ENCODE measurements at places on chromosomes 1 and 21.

DNA sequence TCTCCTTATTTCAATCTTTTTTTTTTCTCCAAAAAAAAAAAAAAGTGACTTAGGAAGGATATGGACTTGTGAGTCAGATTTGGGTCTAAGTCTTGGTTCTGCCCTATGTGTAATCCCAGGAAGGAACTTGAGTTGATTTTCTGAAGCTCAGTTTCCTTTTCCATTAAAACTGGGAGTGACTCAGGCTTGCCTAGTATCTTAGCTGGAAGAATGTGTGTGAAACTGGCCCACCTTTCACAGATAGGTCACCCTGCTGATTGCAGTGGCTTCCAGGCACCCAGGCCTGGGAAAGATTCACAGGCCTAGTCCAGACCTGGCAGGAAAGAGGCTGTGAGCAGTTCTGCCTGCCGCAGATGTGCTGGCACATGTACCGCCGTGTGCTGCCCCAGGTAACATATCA, 218.3 kb upstream of the HOOK1 start:
- no peak for DNase-seq
- H3K36me3 ChIP-seq: no peaks in the 10 kb centered on the region
- H3K4me1 ChIP-seq: peaks cover 26% of the 10 kb centered on the region
- peaks cover 5% of the 10 kb centered on the region for H3K27me3 ChIP-seq
- H3K4me3 ChIP-seq: no peak overlapping the region

DNA sequence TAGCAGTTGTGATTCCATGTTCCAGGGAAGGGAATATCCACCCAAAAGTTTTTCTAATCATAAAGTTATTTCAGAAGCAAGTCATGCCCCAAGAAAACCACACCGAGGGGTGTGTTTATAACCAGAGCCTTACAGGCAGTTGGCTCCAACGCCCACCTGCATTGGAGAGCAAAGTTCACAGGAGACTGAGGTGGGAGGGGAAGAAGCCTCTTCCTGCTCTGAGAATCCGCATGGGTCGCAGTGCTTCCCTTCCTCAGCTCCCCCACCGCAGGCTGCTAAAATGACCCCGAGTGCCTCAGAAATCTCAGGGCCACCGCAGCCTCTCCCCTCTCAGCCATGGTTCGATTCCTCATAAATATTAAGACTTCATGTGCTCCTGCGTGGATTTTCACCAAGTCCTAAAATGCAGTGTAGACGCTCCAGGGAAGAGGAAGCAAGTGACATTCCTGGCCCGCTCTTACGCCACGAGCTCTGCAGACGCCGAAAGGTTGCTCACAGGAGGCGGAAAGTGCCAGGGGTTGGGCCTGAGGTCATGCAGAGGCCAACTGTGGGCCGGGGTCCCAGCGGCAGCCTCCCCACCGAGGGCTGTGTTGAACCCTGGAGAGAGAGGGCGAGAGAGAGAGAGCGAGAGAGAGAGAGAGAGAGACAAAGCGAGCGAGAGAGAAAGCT, 13.4 kb upstream of the SPSB1 start:
- peak overlapping the region; percentile 76 for H3K4me3 ChIP-seq
- peaks cover 6% of the 10 kb centered on the region for H3K27me3 ChIP-seq
- H3K27ac ChIP-seq: peak overlapping the region; percentile 30

- H3K27me3 ChIP-seq: no peaks in the 10 kb centered on the region
- H3K4me3 ChIP-seq: no peak overlapping the region
- no peaks in the 10 kb centered on the region for H3K4me1 ChIP-seq
- peaks cover 55% of the 10 kb centered on the region for H3K36me3 ChIP-seq
- no peak overlapping the region for H3K27ac ChIP-seq
These were observed 39.5 kb upstream of the RCC1 start for GRCh38 chr1:28466226-28466778.

DNA sequence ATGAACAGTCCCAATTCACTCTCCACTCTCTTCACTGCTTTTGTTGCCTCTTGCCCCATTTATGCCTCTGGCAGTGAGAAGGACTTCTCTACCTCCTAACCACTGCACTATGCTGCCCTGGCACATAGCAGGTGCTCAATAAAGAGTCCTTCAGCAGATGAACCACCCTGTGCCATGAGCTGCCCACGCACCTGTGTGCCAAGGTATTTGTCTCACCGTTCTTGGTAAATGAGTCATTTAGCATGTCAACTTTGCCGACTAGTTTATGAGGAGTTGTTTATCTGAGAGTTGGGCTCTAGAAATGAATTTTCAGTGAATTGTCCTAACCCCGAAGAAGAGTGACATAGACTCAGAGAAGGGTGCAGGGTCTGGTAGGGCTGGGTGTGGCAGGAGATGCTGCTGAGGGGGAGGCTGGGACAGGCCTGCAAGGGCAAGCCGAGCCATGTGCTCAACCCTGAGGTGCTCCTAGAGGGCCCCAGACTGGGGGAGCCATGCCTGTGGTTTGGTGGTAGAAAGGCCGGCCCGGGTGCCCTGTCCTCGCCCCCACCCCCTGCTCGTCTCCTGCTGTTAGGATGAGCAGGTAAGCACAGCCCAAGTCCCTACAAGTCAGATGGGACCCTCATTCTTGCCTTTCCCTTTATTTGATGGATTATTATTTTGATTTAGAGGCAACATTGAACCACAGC, 654.5 kb downstream of the MATN1 start:
- no peak overlapping the region for H3K27ac ChIP-seq
- H3K4me1 ChIP-seq: no peaks in the 10 kb centered on the region

DNA sequence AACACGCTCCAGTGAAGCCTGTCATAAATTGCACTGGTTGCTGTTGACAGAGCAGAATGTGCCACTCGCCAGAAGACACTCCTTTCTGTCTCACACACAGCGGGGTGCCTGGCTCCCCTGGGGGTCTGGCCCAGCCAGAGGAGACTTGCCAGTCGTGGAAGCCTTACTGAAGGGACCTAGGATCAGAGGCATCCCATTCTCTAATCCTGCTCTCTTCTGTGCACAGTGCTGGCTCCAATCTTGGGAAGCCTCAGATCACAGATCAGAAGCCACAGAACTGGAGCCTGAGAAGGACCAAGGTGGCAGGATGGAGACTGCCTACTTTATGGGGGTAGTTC, 1.4 kb downstream of the SLC9A1 start:
- no peaks in the 10 kb centered on the region for H3K27me3 ChIP-seq
- H3K4me3 ChIP-seq: peak overlapping the region; percentile 93
- peak overlapping the region; percentile 12 for H3K27ac ChIP-seq
- no peaks in the 10 kb centered on the region for H3K36me3 ChIP-seq
- DNase-seq: peak; percentile 47

DNA sequence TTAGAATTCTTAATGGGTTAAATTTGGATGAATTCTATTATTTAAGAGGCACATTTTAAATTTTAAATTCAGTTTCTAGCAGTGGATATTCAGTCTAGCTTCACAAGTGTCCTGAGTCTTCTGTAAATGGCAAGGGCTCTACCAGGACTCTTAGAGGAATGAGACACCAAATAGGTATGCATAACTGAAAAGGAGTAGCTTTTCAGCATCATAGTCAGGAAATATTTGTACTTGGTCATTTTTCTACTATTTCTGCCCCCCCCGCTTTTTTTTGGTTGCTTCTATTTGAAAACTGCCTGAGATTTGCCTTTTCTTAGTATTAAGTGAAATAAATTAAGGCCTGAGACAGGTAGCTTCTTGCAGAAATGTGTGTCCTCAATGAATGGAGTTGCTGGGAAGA, 80.2 kb downstream of the MAST2 start:
- no peaks in the 10 kb centered on the region for H3K4me1 ChIP-seq
- no peak for DNase-seq
- no peak overlapping the region for H3K27ac ChIP-seq
- H3K4me3 ChIP-seq: no peak overlapping the region

DNA sequence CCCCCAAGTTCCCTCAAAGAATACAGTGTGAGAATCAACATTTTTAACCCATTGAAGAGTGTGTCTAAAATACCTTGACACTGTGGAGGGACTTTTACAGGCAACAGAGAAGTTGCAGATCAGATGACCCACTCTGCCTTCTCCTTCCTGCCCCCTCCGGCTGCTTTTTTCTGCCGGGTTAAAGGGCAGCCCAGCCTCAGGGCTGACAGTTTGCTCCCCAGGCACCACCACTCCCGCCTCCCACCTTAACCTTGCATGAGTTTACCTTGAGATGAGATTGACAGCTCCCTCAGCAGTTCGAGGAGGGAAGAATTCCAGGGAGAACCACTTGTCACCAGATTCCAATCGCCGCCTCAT, 3.2 kb downstream of the MTHFR start:
- H3K27me3 ChIP-seq: no peaks in the 10 kb centered on the region
- H3K36me3 ChIP-seq: peaks cover 15% of the 10 kb centered on the region
- peak overlapping the region; percentile 98 for H3K4me3 ChIP-seq
- H3K4me1 ChIP-seq: peaks cover 77% of the 10 kb centered on the region
- H3K27ac ChIP-seq: peak overlapping the region; percentile 99

DNA sequence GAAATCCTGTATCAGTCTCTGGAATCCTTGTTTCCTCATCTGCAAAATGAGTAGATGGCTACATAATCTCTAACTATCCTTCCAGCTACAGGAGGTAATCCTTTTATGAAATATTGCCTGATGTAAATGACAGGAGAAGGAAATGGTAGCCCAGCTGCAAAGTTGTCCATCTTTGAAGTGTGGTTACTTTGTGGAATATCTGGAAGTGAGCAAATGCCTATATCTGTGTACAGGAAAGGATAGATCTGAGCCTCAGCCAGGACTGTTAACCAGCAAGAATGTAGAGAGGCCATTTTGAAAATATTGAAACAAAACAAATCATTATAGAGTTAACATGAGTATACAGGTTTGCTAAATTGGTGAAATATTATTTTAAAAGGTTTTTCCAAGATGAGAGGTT, 74.8 kb upstream of the BMP8A start:
- H3K4me3 ChIP-seq: no peak overlapping the region
- H3K36me3 ChIP-seq: peaks cover 66% of the 10 kb centered on the region
- no peak overlapping the region for H3K27ac ChIP-seq
- H3K4me1 ChIP-seq: peaks cover 53% of the 10 kb centered on the region
- H3K27me3 ChIP-seq: peaks cover 2% of the 10 kb centered on the region
- no peak for DNase-seq

DNA sequence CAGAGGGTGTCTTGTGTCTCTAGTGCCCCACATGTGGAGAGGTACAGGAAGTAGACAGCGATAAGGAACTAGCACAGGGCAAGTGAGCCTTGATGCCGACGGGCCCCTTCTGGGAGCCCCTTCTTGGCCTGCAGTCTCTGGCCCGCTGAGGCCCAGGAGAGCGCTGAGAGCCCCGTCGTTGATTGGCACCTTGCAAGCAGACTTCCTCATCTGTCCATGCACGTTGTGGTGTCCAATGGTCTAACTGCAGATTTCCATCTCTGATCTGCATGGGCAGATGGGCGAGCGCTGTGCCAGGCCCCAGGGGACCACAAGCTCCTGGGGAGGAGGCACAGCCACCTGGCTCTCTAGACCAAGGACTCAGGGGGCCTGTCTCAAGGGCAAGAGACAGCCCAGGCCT, 32.4 kb downstream of the PLEKHA6 start:
- no peaks in the 10 kb centered on the region for H3K36me3 ChIP-seq
- no peak overlapping the region for H3K4me3 ChIP-seq
- no peak for DNase-seq
- peaks cover 48% of the 10 kb centered on the region for H3K27me3 ChIP-seq
- peaks cover 22% of the 10 kb centered on the region for H3K4me1 ChIP-seq

- H3K4me3 ChIP-seq: peak overlapping the region; percentile 46
- peaks cover 48% of the 10 kb centered on the region for H3K36me3 ChIP-seq
- H3K4me1 ChIP-seq: no peaks in the 10 kb centered on the region
- peak; percentile 67 for DNase-seq
- peak overlapping the region; percentile 92 for H3K27ac ChIP-seq
These were observed 53.0 kb downstream of the PBX1 start for GRCh38 chr1:164611754-164612642.

GRCh38 chr1:198205016-198205684, 48.4 kb downstream of the NEK7 start:
- H3K27ac ChIP-seq: no peak overlapping the region
- peaks cover 21% of the 10 kb centered on the region for H3K36me3 ChIP-seq

DNA sequence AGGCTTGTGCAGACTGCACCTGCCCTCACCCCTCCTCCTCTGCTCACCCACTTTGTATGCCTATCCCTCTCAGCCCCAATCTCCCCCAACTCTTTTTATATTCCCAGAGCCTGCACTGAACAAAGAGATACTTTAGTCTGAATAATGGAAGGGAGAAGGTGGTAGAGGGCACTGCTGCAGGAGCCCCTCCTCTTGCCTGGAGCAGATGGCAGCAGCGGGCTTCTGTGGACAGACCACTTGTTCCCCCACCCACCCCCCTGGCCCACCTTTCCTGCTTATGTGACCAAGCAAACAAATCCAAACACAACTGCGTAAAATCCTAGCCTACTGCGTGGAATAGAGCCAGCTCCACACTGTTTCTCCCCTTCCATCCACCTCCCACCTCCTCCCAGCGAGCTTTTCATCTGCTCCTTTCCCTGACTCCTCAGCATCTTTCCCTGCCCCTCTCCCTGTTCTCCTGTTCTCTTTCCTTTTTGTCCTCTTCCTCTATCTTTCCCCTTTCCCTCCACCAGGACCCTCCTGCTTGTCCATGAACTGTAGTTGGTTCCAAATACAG, 27.5 kb downstream of the RGS8 start:
- DNase-seq: no peak
- no peaks in the 10 kb centered on the region for H3K36me3 ChIP-seq
- H3K27me3 ChIP-seq: peaks cover 20% of the 10 kb centered on the region
- peaks cover 6% of the 10 kb centered on the region for H3K4me1 ChIP-seq
- no peak overlapping the region for H3K4me3 ChIP-seq

- peak overlapping the region; percentile 66 for H3K27ac ChIP-seq
- H3K36me3 ChIP-seq: no peaks in the 10 kb centered on the region
- H3K27me3 ChIP-seq: peaks cover 3% of the 10 kb centered on the region
- H3K4me3 ChIP-seq: no peak overlapping the region
These were observed 144.5 kb downstream of the AKT3 start for GRCh38 chr1:243705585-243705984.
